SK-MEL-5 (cell line): ENCODE measurements at places on chromosomes 1 and 21. TPM values are rescaled to one million over a fixed set of nuclear protein-coding genes. Genes with fewer than 3 reads are reported as not detected.

HIVEP3 gene
- 0.11 and 0.32 TPM in 2 replicates for total RNA-seq

ADAM30 gene
- not detected in 2 replicates for total RNA-seq

DNA sequence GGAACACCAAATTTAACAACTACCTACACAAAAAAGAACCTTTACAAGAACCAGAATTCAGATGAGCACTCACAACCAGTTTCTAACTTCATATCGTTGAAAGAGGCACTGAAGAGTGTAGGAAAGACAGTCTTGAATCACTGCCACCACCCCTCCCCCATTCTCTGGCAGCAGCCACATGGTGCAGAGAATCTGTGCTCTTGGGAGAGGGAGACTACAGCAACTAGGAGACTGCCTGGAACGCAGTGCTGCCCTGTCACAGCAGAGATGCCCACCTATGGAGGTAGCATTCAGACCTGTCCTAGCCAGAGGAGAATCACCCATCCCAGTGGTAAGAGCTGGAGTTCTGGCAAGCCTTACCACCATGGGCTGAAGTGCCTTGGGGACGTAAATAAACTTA, 7.3 kb downstream of the CCN1 start:
- no peak for DNase-seq

- no peak for DNase-seq
These were observed 63.7 kb upstream of the AJAP1 start for GRCh38 chr1:4590756-4591155.

DHX9 gene
- total RNA-seq, result 132 and 145 TPM in 2 replicates

- DNase-seq, result no peak
These were observed 76.4 kb upstream of the IFFO2 start for GRCh38 chr1:19032701-19033514.

- DNase-seq, result no peak
These were observed 1331.2 kb upstream of the B3GALT2 start for GRCh38 chr1:194517567-194517966.

DNA sequence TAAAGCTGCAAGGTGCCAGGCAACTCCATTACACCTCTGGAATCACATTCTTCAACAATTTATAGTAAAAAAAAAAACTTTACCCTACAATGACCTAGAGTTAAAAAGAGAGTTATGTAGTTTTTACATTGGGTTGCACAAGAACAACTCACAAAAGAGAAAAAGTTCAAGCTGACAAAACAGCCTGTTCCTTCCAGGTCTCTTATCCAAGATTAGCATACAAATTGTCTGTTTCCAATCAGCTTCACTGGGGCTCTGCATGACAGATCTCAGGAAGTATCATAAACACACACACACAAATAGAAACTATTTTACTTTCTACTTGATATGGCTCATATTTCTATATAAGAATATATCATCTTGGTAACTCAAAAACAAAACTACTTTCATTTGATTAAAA, 154.6 kb downstream of the PCNX2 start:
- DNase-seq, result no peak

GRCh38 chr1:169047074-169047473, 59.4 kb upstream of the ATP1B1 start:
- no peak for DNase-seq

GRCh38 chr21:31928656-31929055, 55.8 kb downstream of the HUNK start:
- no peak for DNase-seq

GRCh38 chr1:39183503-39184353, 20.8 kb upstream of the MACF1 start:
- DNase-seq, result peak; percentile 74

CRP gene
- total RNA-seq, result not detected in 2 replicates

KPRP gene
- not detected in 2 replicates for total RNA-seq

C1orf210 gene
- total RNA-seq, result not detected in 2 replicates

GRCh38 chr1:241507189-241507863, 12.2 kb downstream of the FH start:
- DNase-seq, result no peak
